Calu3 (cell line): ENCODE measurements at places on chromosomes 1 and 21. TPM values are rescaled to one million over a fixed set of nuclear protein-coding genes. Genes with fewer than 3 reads are reported as not detected.

Gene KRTAP19-3
- total RNA-seq, result not detected in 2 replicates

Gene ANGPTL1
- total RNA-seq, result 0.35 and 0.59 TPM in 2 replicates

Gene BNIPL
- 1.2 and 2.4 TPM in 2 replicates for total RNA-seq

Gene OPRD1
- total RNA-seq, result 0.07 TPM in 1 of 2 replicates, not detected in the other

Gene HAO2
- total RNA-seq, result not detected in 2 replicates

Gene DPYD
- total RNA-seq, result 15.6 and 18.8 TPM in 2 replicates

Gene CYP4Z1
- total RNA-seq, result not detected in 2 replicates

Gene MDM4
- 101 and 106 TPM in 2 replicates for total RNA-seq

Gene NME7
- 25.2 and 33.2 TPM in 2 replicates for total RNA-seq

DNA sequence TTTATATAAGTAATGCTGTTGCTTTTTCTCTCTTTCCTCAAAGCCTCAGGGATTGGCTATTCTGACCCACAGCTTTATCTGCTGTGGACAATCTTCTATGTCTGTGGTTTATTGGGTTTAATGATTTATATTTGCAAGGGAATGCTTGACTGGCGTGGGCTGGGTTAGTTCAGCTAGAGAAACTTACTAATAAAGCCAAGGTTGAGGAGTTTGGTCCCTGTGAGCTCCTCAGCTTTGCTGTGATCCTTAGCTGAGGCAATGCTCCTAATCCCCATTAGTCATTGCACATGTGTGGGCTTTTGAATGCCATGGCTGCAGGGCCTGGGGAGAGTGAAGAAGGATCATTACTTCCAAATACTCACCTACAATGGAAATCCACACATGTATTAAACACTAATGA is 179.3 kb downstream of the ZNF326 start:
- DNase-seq, result no peak
- no peak overlapping the region for H3K27ac ChIP-seq
- no peak overlapping the region for H3K4me3 ChIP-seq
- no peaks in the 10 kb centered on the region for H3K36me3 ChIP-seq
- H3K27me3 ChIP-seq, result no peaks in the 10 kb centered on the region
- peaks cover 13% of the 10 kb centered on the region for H3K4me1 ChIP-seq

- H3K4me3 ChIP-seq, result no peak overlapping the region
- no peaks in the 10 kb centered on the region for H3K27me3 ChIP-seq
- H3K36me3 ChIP-seq, result peaks cover 36% of the 10 kb centered on the region
- DNase-seq, result no peak
- H3K27ac ChIP-seq, result no peak overlapping the region
- peaks cover 3% of the 10 kb centered on the region for H3K4me1 ChIP-seq
Measured at GRCh38 chr1:26733982-26734381, 38.2 kb downstream of the ARID1A start.

DNA sequence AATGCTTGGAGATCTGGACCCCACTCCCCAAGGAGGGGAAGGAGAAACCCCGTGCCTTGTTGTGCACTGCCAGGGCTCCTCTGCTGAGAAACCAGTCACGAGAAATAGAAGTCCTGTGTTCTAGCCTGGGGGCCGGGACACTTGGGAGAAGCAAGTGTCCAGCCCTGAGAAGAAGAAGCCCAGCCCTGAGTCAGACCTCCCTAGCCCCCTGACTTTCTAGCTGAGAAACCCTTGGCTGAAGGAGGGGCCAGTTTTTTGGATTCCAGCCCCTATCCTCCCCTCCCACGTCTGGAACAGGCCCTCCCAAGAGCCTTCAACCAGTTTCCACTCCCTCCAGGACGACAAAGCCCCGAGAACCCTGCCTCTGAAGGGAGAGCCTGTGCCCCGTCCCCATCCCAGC is 100.5 kb downstream of the NAV1 start:
- peaks cover 75% of the 10 kb centered on the region for H3K27me3 ChIP-seq
- no peak for DNase-seq
- H3K36me3 ChIP-seq, result no peaks in the 10 kb centered on the region
- H3K4me1 ChIP-seq, result no peaks in the 10 kb centered on the region
- H3K4me3 ChIP-seq, result no peak overlapping the region

DNA sequence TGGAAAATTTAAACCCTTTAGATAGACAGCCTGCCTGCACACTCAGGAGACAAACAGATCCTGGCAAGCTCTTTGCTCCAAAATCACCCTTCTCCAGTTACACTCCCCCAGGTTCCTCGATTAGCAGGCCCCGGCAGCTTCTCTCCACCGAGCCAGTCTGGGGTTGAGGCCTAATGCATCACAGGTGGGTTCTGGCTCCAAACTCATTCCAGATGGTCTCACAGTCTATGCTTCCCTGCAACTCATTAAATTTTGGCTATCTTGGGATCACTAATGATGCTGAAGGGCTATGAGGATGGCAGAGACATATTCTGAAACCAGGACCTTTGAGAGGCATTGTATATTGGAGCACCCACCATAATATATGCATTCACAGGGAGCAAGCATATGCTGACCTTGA is 559.8 kb upstream of the USP24 start:
- no peak for DNase-seq
- no peaks in the 10 kb centered on the region for H3K4me1 ChIP-seq
- H3K4me3 ChIP-seq, result no peak overlapping the region

DNA sequence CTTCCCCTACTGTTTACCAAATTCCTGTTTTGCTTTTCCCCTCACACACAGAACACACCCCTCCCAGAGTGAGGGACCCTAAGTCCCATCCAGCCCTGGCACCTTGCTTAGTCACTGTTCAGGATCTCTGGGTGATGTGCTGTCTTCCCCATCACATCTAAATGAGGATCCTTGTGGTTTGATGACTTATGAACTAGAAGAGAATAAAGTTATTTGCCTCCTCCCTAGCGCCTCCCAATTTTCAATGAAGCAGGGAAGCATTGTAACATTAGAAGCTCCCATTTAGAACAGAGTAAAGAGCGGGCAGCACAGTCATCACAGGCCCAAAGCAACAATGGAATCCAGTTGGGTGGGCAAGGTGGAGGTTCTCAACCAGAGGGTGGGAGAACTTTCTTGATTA is 27.0 kb downstream of the DISC1 start:
- peaks cover 8% of the 10 kb centered on the region for H3K4me1 ChIP-seq
- H3K36me3 ChIP-seq, result no peaks in the 10 kb centered on the region
- peaks cover 9% of the 10 kb centered on the region for H3K27me3 ChIP-seq
- DNase-seq, result no peak
- H3K27ac ChIP-seq, result no peak overlapping the region

DNA sequence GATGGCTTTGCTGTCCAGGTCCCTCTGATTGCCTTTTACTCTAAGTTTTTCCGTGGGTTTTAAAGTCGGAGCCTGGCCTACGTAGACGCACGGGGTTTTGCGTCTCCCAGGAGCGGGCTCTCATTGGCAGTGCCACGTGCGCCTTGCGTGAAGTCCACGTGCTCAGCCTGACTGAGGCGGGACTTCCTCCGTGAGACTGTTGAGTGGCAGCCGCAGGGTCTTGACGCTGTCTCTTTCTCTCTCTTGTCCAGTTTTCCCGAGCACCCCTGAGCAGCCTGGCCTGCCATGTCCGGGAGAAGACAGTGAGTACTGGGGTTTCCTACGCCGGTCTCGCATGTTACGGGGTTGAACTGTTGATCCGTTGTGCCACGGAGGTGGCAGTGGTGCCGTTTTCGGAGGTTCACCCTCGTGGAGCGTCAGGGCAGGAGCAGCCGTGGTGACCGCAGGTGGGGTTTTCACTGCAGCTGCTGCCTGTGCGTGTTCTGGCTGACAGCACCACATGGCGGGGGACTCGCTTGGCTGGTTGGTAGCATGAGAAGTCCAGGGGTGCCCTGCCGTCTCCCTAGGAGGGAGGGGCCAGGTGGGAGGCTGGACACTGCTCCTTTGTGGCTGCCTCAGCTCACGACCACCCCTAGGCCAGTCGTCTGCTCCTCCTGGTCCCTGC is 9.2 kb downstream of the PRKCZ start:
- H3K27me3 ChIP-seq, result no peaks in the 10 kb centered on the region
- H3K36me3 ChIP-seq, result peaks cover 6% of the 10 kb centered on the region
- H3K4me1 ChIP-seq, result no peaks in the 10 kb centered on the region
- DNase-seq, result no peak
- no peak overlapping the region for H3K27ac ChIP-seq

DNA sequence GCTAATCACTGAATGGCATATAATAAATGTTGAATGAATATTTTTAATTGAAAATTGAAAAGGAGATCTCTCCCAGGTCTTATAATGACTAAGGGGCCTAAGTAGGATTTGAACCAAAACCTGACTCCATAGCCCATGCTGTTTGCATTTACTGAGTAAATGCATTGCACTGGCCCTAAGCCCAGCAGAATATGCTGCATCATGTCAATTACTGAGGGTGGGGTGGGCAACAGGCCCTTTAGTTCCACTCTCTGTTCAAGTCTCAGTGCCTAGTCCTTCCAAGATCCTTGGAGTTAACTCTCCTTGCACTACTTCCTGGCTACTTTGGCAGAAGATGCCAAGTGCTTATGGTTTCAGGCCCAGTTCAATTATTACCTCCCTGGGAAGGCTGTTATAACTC is 203.8 kb upstream of the DAB1 start:
- H3K27ac ChIP-seq, result no peak overlapping the region
- H3K4me3 ChIP-seq, result no peak overlapping the region
- no peak for DNase-seq

DNA sequence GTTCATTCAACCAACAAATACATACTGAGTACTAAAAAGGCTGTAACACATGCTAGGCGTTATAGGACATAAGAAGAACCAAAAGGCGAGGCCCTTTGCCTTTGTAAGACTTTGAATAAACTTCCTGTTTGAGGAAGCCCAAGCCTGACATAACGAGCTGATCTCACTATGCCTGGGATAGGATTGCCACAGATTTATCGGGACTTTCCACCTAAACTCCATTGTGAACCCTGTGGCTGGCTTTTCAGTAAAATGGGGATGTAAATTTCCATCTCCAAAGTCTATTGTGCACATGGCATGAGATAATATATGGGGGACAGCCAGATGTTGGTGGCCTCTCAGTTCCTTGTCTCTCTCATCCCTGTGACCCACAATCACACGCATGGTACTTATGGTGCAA is 41.9 kb downstream of the LMO4 start:
- no peak overlapping the region for H3K27ac ChIP-seq
- no peak overlapping the region for H3K4me3 ChIP-seq
- no peaks in the 10 kb centered on the region for H3K36me3 ChIP-seq
- no peaks in the 10 kb centered on the region for H3K4me1 ChIP-seq

- no peaks in the 10 kb centered on the region for H3K36me3 ChIP-seq
- no peak for DNase-seq
- H3K27me3 ChIP-seq, result no peaks in the 10 kb centered on the region
Measured at GRCh38 chr21:39582749-39583148, 30.0 kb upstream of the B3GALT5 start.

- no peak overlapping the region for H3K4me3 ChIP-seq
- H3K4me1 ChIP-seq, result no peaks in the 10 kb centered on the region
- H3K27me3 ChIP-seq, result peaks cover 21% of the 10 kb centered on the region
- DNase-seq, result no peak
- no peaks in the 10 kb centered on the region for H3K36me3 ChIP-seq
Measured at GRCh38 chr1:93744299-93744988, 62.8 kb upstream of the BCAR3 start.

DNA sequence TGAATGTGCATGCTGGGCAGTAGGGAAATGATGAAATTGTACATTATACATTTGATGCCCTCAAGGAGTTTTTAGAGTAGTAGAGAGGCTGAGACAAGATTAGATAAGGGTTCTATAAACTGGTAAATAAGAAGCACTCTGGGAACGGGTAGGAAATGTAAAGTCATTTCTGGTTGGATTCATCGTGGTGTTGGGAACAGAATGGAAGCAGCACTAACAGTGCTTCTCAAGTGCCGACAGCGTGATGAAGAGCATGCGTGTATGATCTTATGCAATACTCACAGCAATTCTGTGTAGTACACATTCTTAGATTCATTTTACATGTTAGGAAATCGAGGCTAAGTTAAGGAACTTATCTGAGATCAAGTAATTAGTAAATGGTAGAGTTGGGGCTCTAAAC is 45.9 kb downstream of the GPR88 start:
- H3K4me3 ChIP-seq, result no peak overlapping the region
- H3K27me3 ChIP-seq, result no peaks in the 10 kb centered on the region
- no peaks in the 10 kb centered on the region for H3K36me3 ChIP-seq
- DNase-seq, result no peak

DNA sequence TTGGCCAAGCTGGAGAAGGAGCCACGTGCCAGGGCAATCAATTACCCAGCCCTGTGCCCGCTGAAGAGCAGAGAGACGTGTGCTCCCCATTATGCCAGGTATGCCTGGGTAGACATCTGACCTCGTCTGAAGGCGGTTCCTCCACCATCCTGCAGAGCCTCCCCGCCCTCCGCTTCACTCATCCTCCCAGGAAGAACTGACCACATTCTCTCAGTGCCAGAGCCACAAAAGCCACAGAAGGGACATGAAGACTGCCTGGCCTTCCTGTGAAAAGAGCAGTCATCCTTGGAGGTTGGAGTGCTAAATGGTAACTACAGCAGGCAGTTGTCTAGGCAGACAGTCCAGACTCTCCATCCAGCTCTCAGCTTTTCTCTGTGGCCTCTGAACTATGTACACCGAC is 12.0 kb downstream of the SYT2 start:
- H3K27ac ChIP-seq, result no peak overlapping the region
- H3K36me3 ChIP-seq, result no peaks in the 10 kb centered on the region
- H3K27me3 ChIP-seq, result peaks cover 100% of the 10 kb centered on the region
- H3K4me1 ChIP-seq, result no peaks in the 10 kb centered on the region
- no peak for DNase-seq

DNA sequence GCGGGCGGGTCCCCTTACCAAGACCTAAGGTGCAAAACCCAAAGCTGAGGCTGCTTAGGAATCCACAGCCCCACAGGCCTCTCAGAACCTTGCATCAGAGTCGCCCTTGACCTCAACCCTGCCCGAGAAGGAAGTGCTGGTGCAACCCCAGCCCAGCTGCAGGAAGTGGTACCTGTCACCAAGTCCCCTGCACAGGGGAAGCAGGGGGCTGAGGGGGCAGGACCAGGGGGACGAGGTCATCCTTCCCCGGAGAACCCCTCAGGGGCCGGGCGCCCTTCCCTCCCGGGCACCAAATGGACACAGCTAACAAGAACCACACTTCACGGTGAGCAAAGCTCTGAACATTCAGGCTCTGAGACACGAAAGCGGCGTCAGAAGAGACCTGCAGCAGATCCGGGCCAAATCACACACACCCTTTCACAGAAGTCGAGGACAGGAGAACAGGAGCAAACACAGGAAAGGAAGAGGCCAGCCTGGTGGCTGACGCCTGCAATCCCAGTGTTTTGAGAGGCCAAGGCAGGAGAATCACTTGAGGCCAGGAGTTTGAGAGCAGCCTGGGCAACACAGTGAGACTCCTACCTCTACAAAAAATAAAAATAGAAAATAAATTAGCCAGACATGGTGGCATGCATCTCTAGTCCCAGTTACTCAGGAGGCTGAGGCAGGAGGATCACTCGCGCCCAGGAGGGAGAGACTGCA is 6.4 kb downstream of the ITGB2 start:
- peaks cover 9% of the 10 kb centered on the region for H3K36me3 ChIP-seq
- DNase-seq, result no peak
- H3K27ac ChIP-seq, result no peak overlapping the region
- H3K4me3 ChIP-seq, result no peak overlapping the region
- peaks cover 6% of the 10 kb centered on the region for H3K27me3 ChIP-seq

- peaks cover 31% of the 10 kb centered on the region for H3K4me1 ChIP-seq
- no peaks in the 10 kb centered on the region for H3K27me3 ChIP-seq
- peaks cover 56% of the 10 kb centered on the region for H3K36me3 ChIP-seq
- peak overlapping the region; percentile 53 for H3K27ac ChIP-seq
- no peak for DNase-seq
- H3K4me3 ChIP-seq, result peak overlapping the region; percentile 93
Measured at GRCh38 chr21:26168371-26168770, 2.2 kb downstream of the APP start.
